ENCODE measurements at places on chromosomes 1 and 21. TPM values are rescaled to one million over a fixed set of nuclear protein-coding genes. Genes with fewer than 3 reads are reported as not detected.

Gene DTL
- total RNA-seq = 22.0 TPM

Gene FAM163A
- total RNA-seq = 0.89 TPM

Gene LENEP
- total RNA-seq = 0.97 TPM

Gene ERG
- total RNA-seq = 0.09 TPM
